Activated CD4-positive, alpha-beta T cell treated with anti-CD3 and anti-CD28 coated beads for 48 hours (primary cell): ENCODE measurements at places on chromosomes 12 and 14.

DNA sequence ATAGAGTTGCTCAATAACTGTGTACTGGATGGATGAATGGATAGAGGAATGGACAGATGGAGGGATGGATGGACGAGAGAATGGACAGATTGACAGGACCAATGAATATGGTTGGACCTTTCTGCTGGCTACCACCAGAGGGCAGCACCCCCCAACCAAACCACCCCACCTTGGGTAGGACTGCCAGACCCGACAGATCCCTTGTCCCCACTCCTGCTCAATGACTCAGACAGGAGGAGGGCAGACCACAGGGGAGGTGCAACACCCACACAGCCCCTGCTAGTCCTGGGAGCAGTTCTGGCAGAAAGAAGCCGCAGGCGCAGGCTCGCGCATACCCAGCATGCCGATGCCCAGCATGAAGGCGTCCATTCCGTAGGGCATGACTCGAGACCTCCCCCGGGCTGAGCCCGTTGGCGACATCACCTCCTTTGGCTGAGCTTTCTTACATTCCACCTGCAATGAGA lies 12.4 kb downstream of the MSI1 start:
- peak; percentile 86 for DNase-seq

- DNase-seq, result no peak
These were observed 28.3 kb downstream of the BEGAIN start for GRCh38 chr14:100558966-100559365.

DNA sequence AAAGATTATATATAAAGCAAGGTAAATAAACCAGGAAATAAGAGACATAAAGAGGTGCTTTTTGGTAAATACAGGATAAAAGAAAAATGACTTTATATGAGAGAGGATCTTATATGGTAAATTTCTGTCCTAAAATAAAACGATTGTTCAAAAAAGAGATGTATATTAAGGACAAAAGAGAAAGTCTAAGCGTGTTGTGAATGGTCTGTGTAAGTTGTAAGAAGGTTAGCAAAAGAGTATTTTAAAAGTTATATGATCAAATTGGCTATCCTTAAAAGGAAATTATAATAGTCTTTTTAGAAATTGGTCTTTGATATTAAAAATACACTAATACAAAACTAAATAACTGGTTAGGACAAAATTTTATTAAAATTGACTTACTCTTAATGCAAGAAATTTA lies 14.1 kb upstream of the ACSM4 start:
- DNase-seq, result no peak

DNA sequence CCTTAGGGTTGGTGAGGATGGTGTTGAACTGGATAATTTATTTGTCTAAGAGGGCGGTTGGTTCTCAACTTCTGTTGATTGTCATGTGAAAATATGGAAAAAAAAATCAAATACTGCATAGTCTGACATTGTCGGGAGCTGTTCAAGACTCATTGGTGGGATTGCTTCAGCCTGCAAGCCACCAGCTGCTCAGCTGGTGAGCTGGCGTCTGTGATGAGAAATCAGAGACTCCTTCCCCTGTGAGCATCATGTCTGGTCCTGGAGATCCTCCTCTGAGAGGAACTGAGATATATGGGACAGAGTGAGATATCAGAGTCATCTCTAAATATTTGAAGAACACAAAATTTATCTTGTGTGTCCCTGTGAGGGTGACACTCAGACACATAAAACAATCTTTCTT lies 49.9 kb downstream of the TRIM9 start:
- no peak for DNase-seq

DNA sequence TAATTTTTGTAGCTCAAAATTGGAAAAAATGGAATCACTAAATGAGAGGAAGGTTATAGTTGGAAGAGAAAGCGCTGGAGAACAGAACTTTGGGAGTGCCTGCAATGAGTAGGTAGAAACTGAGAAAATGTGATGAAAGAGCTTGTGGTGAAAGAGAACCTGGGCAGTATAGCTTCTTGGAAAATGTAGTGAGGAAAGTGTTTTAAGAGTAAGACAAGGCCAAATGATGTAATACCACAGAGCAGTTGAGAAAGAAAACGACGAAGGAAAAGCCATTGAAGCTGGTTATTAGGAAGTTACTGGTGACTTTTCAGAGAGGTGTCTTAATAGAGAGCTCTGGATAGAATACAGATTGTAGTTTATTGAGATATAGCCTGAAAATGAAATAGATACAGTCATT lies 255.3 kb downstream of the AEBP2 start:
- no peak for DNase-seq
